ENCODE measurements at places on chromosomes 11 and 22.

DNA sequence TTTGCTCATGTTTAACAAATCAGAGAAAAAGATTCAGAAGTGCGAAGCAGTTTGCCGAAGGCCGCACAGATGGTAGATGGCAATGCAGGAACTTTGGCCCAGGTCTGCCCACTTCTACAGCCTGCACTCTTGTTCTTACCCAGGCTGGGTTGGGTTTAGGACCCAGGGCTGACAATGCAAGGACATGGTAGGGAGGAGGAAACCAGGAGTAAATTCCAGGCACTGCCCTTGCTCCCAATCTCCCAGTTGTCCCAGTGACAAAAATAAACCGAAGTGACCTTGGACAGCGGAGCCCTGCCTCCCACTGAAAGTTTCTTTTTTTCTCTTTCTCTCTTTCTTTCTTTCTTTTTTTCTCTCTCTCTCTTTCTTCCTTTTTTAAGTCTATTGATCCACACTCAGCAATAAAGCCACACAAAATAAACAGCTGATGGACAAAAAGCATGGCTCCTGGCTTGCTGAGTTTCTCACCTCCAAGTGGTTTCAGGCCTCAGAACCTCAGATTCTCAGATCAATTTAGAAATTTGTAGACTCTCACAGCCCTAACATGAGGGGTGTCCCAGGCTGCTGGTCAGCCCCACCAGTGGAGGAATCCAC is 33.5 kb upstream of the FCHSD2 start:
- no peak for DNase-seq

DNA sequence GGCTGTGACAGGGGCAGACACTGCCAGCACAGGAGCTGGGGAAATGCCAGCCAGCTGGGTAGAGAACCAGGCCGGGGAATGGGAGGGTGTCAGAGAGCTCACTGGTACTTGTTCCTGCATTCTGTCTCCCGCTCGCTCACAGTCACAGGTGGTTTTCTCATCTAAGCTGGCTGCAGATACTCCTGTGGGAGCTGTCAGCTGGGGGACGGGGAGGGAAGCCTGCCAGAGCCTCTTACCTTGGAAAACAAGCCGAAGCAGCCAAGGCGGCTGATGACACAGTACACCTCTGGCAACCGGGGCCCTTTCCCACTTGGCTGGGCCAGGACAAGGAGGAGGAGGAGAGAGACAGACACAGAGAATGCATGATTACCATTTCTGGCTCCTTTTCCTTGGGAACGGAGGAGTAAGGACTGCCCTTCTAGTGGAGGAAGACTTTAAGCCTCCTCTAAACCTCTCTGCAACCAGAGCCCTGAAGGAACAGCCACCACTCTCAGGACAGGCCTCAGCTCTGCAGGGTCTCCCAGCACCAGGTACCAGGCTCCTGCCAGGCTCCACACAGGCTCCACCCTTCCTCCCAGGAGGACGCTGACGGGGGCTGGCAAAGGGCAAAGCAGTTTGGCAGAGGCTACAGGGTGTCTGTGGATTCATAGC is 25.1 kb downstream of the RPL27A start:
- no peak for DNase-seq

- peak; percentile 94 for DNase-seq
Measured at GRCh38 chr22:31490496-31490925, 869 bp upstream of the EIF4ENIF1 start.

- no peak for DNase-seq
Measured at GRCh38 chr22:28630177-28630574, 49.5 kb downstream of the TTC28 start.

GRCh38 chr22:19360862-19361261 is 69.3 kb upstream of the CLTCL1 start:
- DNase-seq, result no peak

- DNase-seq, result no peak
Measured at GRCh38 chr11:39990421-39990831, 1469.0 kb downstream of the LRRC4C start.

- DNase-seq, result no peak
Measured at GRCh38 chr11:57071829-57072228, 83.1 kb downstream of the OR5AK2 start.

GRCh38 chr11:68950270-68950669 is 30.5 kb downstream of the MRGPRD start:
- DNase-seq, result peak; percentile 46

Measured in OCI-LY7 (cell line).